ENCODE measurements at places on chromosomes 12 and 14.

DNA sequence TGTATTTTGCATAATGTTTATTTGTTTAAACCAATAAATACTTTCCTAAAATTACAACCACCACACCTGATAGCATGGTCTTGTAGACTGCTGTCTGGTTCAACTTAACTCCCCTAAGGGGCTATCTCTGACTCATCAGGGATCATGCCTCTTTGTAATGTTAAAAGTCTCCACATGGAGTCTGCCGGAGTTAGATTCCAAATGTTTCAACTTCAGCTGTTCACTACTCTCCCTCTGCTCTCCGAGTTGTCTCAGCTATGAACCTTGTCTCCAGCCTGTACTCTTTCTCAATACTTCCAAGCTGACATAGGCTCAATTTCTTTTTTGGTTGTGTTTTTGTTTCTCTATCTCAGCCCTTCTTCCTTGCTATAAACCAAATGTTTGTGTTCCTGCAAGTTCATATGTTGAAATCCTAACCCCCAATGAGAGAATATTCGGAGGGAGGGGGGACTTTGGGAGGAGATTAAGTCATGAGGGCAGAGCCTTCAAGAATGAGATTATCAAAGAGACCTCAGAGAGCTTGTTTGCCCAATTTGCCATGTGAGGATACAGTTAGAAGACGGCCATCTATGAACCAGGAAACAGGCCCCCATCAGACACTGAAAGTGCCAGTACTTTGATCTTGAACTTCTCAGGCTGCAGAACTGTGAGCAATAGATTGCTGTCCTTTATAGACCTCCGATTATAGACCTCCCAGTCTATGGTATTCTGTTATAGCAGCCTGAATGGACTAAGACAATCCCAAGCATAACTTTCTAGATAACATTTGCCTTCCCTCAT lies 858.2 kb downstream of the VRK1 start:
- DNase-seq: peak; percentile 52

DNA sequence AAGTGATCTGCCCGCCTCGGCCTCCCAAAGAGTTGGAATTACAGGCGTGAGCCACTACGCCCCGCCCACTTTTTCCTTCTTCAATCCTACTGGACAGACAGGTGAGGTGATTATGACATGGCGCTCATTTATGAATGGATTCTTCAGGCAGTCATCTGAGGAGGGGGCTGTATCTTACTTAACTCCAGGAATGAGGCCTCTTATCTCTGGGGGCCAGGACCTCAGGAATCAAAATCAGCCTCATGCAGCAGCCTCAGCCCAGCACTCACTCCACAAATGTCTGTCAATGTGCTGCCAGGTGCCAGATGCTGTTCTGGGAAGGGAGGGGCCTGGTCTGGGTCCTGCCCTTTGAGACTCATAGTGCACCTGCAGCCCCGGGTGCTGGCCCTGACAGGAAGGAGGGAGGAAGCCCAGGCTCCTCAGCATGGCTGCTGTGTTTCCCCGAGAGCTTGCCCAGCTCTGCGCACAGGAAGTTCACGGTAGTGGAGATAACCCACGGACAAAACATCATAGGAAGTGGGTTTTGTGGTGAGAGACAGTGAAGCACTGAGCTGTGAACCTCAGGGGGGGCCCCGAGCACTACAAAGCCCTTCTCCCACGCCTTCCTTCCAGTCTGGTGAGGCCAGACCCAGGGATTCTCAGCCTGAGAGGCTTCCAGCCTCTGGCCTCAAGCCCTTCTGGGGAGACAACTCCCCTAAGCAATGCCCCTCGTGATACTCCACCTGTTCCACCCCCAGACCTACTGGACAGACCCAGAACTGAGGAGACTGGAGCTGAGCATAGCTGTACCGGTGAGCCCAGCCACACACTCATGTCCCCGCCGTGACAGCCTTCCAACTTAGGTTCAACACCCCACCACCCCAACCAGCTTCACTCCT lies 22.3 kb downstream of the GALNT6 start:
- DNase-seq: no peak

DNA sequence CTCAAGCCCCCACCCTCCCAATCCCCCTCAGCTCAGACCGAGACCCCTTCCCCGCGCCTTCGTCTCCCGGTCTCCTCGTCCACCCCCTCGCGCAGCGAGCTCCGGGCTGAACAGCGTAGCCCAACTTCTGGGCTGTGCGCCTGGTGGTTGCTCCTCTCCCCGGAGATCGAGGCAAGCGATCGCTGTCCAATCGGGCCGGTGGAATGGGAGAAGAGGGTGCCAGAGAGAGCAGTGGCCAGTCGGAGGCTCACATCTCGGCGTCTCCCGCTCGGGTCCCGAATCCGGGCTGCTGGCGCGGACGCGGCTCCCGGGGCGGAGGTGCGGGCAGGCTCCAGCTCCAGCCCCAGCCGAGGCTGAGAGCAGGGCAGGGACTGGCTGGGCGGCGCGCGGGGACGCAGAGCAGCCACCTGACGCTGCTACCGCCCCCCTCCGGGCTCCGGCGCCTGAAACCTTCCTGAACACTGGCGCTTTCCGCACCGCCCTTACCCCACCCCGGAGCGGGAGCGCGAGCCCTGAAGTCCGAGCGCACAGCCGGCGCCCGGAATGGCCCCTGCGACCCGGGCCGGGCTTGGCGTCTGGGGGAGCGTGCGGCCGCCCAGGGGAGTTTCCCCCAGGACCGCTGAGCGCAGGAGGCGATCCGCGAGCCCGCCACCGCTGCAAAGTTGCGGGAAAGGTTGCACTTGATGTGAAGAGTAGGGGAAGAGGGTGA lies 508 bp upstream of the KCNH5 start:
- peak; percentile 86 for DNase-seq

DNA sequence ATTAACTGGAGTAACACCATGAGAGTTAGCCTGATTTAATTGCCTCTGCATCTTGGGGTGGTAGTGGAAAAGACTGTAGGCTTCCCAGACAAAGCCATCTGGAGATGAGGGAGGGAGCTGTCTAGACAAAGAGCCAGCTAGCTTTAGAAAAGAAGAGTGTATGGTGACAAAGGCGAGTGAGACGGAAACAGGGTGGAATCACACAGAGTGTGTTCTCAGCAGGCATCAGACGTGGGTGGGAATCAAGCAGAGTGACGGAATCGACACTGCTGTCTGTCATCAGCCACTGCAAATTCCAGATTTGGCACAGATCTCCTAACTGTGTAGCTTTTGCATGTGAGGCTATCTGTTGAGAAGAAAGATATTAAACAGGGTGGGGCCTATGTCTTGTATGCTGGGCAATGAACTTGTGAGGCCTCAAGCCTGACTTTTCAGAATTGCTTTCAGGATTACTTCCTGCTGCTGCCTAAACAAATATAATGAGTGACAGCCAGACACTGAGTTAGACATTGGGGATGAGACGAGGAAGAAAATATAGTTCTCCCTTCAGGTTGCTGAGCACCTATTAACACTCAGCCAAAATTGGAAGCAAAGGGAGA lies 236.5 kb upstream of the GRIP1 start:
- no peak for DNase-seq

- peak; percentile 62 for DNase-seq
Observed at GRCh38 chr14:59632381-59632780, 55.8 kb upstream of the CCDC175 start.

GRCh38 chr12:57000393-57000792 lies 6.0 kb downstream of the ZBTB39 start:
- DNase-seq: no peak

GRCh38 chr14:81868172-81868571 lies 334.5 kb upstream of the SEL1L start:
- peak; percentile 5 for DNase-seq

DNA sequence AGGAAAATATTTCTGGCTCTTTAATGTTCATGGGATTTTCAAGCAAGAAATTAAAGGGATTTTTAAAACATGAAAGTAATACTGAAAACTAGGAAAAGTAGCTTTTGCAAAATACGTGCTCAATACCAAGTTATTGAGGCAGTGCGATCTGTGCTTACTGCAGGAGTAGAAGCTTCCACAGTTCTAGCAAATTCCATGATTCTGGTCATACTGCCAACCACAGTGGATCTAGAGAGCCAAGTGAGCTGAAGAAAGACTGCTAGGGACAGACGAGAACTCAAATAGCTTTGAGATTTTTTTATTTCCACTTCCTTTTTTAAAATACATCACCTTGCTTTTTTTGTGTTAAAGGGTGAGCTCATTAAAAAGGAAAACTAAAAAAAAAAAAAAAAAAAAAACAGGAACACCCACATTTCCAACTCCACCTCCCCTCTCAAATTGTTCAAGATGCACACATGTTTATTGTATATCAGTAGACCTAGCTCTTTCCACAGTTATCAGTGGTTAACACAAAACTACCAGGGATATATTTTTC lies 26.2 kb downstream of the EGLN3 start:
- DNase-seq: no peak

DNA sequence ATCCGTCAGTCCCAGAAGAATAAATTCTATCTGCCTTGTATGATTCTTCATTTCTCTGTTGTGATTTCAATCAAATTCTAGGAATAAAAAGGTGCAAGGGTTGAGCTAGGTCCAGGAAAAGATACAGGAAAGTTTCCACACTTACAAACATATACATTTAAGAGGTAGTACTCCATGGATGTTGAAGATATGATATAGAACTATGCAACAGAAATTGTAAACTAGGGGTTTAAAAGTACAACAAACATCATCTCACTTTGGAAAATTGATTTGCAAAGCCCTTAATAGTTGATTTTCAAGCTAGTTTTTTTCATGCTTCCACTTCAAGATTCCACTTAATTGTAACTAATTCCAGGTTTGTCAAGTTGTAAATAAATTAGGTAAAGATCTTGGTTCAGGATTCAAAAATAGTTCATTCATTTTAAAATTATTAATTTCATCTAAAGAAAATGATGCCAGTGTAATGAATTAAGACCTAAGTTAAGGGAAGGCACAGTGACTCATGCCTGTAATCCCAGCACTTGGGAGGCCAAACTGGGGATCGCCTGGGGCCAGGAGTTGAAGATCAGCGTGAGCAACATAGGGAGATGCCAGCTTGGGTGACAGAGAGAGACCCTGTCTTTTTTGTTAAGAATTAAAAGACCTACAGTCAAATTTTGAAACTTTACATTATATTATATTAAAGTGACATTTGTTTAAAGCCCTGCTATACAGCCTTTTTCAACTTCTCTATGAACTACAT lies at the start of gene OR6C70:
Gene OR6C70 (minus strand): TSS at position 51 of the 742 bp plus-strand sequence. CDS start 0 bp downstream, at position 51.
- DNase-seq: peak; percentile 25

DNA sequence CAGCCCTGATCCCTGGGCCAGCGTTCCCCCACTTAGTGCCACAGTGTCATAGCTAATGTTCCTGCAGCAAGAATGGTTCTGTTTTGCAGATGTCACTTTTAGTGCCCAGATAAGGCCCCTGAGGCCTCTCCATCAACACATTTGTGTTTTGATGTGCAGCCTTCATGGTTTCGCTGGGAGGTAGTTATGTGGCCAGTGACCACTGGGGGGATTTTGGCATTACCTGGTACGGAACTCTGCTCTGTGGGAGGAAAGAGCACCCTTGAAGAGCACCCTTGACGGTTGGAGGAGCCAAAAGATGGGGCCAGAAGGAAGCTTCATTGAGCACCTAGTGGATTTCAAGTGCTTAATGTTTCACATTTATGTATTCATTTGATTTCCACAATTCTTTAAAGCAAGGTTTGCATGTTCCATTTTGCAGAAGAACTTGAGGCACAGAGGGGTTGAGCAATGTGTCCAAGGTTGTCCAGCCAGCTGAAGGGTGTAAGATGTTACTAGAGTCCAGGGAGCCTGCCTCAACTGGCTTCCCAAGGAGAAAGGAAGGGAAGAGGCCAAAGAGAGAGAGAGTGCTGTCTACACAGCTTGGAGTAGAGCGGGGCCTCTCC lies 13.0 kb downstream of the SERPINA11 start:
- no peak for DNase-seq

DNA sequence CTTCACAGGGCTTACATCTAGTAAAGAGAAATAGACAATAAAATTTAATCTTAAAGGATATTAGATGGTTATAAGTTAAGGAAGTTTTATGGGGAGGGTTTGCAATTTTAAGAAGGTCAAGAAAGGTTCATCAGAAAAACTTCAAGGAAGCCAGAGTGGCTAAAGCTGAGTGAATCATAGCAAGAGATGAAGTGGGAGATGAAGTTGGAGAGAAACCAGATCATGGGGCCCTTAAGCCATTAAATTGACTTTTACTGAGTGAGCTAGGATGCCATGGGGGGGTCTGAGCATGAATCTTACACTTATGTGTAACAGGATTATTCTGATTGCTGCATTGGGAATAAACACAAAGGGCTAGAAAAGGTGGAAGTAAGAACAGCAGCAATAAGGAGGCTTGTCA lies 189.2 kb downstream of the LRIG3 start:
- DNase-seq: no peak

GRCh38 chr12:118982302-118982701 lies 961 bp downstream of the SRRM4 start:
- DNase-seq: no peak

DNA sequence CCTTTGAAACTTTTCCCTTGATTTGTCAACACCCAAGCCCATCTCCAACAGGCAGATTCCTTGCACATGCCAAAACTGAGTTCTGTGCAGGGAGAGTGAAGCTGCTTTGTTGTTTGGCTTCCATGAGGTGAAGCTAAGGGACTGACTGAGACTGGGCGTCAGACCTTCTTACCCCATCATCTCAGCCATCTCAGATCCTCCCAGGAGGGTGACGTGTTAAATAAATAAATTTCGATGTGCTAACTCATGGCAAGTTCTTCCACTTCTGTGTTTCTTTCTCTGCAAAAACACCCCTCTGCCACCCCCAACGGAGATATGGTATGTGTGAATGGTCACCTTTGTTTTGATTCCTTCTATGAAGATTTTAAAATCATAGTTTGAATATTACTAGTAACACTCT lies 17.8 kb downstream of the UTP20 start:
- no peak for DNase-seq

DNA sequence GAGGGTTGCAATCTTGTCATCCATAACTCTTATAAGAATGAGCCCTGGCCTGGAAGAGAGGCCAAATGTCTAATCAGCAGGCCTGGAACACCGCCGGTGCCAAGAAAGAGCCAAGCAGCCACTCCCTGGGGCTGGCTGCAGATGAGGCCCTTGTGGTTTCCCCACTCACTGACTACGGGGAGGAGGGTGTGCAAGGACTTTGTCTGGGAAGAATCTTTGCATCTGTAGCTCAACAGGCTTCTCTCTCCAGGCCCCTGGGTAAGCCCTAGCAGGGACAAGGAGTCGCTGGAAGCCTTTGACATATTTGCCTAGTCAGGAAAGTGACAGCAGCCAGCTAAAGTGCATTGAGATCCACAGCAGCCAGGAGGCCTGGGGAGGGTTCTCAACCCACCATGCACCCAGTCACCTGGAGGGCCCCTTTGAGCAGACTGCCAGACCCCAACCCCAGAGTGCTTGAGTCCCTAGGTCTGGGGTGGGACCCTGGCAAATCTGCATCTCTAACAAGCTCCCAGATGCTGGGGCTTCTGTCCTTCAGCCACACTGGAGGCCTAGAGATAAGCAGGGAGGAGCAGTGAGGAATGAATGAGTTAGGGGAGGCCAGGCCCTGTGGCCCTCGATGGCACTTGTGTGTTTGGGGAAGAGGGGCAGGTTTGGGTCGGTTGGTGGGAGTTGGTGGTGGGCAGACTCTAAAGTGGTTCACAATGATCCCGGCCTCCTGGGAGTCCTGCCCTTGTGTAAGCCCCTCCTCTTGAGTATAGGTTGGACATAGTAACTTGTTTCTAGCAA lies 13.9 kb upstream of the LRTM2 start:
- DNase-seq: no peak

All from ELF-1 (cell line).